Hematopoietic multipotent progenitor cell treated with erythropoietin and hydrocortisone succinate and interleukin-3 and kit ligand, for 15 days (in vitro differentiated cells): ENCODE measurements at places on chromosomes 2 and 18.
A peak's percentile ranks its signal among the peaks of the same experiment; 100 is the strongest.

- DNase-seq = no peak
These were observed 39.4 kb downstream of the GORASP2 start for GRCh38 chr2:170968205-170969003.

- DNase-seq = no peak
These were observed 7.6 kb downstream of the ITGA6 start for GRCh38 chr2:172434821-172435605.

- no peak for DNase-seq
These were observed 364.4 kb downstream of the RND3 start for GRCh38 chr2:150122871-150123613.

DNA sequence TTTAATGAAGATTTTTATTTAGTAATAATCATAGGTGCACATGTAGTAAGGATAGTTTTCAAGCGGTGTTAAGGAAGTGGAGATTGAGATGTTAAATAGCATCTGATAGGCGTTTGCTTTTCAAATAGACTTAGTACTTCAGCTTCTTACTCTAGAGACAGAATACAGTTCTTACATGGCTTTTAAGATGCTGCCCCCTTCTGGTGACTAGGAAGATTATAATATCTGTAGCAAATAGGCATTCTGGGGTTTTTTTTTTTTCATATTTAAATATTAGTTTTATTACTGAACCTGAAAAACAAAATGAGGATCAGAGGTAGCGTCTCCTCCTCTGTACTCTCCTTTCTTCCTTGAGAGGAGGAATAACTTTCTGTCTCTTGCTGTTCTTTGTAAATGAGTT lies 100.2 kb downstream of the AGAP1 start:
- peak; percentile 65 for DNase-seq

DNA sequence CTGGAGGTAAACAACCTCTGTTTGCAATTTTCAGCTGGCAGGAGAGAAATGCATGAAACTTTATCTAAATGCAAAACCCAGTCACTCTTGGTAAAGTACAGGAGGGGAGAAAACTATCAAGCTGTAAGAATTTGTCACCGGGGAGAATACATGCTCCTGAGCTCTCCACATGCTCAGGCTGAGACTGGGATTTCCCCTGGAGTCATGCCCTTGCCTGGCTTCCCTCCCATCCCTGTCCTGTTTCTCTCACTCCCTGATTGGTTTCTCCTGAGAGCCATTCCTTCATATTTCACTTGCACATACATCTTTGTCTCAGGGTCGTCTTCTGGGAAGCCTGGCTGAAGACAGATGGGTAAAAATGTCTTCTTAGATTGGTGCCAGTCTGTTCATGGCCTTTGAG lies 52.9 kb upstream of the SPATS2L start:
- no peak for DNase-seq

DNA sequence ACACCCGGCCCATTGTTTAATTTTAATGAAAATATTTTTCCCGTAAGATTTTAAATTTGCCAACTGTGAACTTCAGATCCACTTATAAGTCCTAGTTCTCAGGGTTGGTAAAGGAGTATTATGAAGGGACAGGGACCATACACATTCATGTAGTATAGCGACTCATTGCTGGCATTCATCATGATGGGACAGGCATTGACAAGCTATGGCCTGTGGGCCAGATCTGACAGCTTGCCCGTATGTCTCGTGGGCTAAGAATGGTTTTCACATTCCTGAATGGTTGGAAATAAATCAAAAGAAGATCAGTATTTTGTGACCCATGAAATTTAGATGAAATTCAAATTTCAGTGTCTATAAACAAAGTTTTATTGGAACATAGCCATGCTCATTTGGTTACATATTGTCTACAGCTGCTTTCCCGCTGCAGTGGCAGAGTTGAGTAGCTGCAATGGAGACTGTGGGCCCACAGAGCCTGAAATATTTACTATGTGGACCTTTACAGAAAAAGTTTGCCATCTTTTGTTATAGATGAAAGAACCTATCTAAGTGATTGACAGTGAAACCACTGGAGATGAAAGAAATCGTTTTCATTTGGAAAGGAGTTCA lies 4.1 kb downstream of the RAPGEF4 start:
- no peak for DNase-seq

DNA sequence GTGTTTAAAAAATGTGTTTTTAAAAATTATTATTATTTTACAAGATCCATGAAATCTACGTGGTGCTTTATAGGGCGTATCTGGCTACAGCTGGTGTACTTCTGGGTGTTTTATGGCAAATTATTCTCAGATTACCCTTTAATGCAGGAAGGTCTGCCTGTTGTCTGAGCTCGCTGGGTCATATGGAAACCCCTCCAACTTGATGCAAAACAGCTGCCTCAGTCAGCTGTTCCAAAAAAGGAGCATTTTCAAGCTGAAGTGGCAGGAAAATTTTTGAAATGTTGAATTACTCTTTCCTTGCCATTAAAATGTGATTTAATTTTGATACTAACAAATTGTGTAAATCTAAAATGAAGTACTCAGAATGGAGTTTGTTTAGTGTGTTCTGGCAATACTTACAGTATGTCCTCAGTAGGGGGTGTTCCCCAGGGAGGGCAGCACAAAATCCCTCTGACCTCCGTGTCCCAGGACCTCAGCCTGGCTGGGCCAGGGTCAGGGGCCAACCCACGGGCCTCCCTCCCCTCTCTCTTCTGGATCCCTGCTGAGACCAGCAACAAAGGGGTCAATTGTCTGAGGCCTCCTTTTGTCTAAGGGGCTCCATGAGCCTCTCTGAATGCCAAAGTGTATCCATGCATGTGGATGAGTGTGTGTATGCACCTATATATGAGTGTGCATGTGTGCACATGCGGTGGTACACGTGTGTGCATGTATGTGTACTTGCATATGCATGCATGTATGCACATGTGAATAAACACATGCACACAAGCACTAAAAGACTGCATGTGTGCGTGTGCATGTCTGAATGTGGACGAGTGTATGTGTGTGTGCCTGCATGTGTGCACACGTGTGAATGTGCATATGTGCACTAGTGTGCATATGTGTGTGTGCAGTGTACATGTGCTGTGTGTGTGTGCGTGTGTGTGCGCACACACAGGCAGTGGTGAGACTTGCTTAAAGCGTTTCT lies 105.4 kb downstream of the ACOXL start:
- DNase-seq = no peak

DNA sequence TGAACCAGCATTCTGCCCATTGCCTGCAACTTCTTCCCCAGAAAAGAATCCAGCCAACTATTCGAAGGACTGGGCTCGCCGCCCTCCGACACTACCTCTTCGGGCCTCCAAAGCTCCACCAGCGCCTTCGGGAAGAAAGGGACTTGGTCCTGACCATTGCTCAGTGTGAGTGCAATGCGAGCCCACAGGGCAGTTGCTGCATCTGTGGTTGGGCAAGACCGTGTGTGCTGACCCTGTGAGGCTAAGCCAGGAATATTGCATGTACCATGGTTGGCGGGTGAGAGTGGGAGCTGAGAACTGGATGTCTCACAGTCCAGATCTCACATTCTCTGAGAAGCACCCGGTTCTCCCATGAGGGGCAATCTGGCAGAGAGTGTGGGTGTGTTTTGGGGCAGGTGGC lies 16.5 kb downstream of the ELMOD3 start:
- no peak for DNase-seq

DNA sequence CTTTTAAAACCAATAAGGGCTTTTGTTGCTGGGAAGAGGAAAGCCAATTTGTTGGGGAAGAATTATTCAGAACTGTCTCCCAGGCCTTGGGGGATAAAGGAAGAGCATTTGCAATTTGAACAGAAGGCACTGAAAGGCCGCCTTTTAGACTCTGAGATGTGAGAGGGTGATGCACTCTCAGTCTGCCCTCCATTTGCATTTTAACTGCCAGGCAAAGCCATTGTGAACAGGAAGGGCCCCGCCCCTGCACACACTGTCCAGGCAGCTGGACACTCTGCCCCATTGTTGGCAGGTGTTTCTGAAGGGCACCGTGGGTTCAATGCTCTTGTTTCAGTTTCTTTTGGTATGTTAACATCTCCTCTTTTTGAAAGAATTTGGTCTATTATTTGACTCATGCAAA lies 169.5 kb upstream of the COPS8 start:
- DNase-seq = no peak
